ENCODE measurements at places on chromosomes 5 and 9.

DNA sequence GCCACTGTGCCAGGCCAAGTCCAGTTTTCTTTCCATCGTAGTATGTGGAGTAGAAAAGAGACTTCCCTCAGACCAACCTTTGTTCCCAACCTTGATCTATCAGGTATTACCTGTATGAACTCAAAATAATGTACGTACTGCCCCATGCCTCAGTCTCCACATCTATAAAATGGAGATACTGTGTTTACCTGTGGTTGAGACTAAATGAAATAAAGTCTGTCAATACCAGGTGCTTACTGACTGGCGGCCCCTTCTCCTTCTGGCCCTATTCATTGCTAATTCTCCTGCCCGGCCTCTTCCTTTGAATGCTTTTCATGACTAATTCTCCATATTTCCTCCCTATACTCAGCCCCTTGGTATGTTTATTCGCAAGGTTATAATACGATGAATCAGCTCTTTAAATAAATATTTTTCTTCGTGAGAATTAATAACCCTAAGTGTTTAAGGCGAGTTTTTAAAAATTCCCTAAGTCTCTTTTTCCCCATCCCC is 89.6 kb upstream of the BASP1 start:
- peak; percentile 85 for DNase-seq

DNA sequence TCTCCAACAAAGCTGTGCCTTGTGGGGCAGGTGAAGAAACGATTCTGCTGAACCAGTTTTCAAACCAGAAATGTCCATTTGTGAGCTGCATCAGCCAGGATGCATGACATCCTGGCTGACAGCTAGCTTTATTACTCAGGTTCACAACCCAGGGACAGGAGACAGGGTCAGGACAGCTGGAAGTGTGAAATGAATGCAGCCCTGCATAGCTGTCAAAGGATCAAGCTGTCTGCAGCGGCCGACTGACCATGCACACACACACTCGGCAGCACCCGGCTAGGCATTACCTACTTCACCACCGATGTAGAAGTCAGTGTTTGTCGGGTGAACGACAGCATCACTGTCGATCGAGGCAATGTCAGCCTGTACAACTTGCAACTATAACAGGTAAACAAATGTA is 48.5 kb downstream of the MACROH2A1 start:
- DNase-seq, result no peak

DNA sequence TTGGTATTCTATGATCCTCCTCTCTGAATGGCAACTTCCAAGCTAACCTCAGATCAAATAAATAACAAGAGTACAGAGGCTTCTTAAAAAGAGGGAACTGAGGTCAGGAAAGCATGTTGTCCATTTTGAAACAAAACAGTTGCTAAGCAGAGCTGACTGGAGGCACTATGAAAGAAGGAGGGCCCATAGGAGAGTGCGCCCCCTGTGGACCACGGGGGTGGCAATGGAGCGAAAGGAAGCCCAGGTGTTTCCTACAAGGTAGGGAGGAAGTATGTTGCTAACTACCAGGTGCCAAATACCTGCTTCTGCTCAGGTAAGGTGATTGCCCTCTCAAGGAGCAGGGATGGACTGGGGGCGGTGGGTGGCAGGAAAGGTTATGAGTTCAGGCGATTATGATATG is 101.8 kb upstream of the MAST4 start:
- no peak for DNase-seq

DNA sequence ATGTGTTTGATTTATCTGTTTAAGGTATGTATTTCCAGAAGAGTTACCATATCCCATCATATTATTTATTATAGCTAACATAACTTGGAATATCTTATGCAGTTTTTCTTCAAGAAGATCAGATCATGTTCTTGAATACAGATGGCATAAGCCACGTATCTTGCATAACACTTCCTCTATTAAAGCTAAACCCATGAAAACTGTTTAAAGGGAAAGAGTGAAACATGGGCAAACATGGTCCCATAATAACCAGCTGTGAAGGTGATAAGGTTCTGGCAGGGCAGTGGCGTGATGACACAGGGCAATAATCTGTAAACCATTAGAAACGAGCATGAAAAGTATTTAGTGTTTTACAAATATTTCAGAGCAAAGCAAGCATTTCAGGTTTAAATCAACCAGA is 34.2 kb downstream of the EFNA5 start:
- no peak for DNase-seq

DNA sequence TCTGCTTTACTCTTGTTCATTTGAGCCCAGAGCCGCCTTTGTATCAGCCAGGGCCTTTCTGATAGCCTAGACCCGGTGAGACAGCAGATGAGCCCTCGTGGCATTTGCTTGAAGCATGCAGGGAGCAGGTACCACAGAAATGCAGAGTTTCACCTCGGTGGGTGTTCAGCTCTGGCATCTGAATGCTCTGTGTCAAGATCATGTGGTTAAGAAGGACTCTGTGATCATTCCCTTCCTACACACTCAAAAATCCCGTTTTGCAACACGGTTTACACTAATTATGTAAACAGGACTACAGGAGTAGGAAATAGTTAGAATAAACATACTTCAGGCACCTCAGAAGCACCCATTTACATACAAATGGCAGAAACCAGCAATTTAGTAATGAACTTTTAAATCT is 67.2 kb downstream of the MVB12B start:
- no peak for DNase-seq

GRCh38 chr5:9927106-9927505 is 297.0 kb upstream of the TAS2R1 start:
- peak; percentile 15 for DNase-seq

DNA sequence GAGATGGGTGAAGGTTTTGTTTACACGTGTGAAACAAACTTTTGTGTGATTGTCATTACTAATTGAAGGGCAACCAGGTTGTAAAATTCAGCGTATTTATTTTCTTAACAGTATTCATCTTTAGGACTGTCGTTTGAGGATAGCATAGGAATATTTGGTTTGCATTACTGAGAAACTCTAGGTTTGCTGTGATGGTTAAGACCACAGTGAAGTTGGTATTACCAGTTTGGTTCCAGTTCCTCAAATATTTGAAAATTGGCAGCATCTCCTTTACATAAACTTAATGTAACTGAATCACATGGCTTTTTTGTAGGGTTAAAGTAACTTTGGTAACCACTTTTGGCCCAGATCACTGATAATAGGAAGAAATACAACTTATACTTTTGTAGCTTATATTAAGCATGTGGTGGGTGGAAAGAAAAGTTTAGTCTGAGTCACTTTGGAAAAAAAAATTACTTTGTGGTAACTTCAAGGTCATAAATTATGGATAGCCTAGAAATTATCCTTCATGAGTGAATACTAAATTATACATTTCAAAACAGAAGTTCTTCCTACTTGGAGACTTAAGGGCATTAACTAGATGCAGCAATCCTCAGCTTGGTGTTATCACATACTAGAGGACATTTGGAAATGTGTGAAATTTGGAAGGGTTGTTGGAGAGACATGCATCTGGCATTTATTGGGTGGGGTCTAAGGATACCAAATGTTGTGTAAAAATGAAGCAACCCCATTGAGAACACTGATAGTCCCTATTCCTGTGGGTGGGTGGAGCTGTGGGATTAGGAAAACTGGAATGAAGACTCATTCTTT is 33.9 kb downstream of the G3BP1 start:
- DNase-seq, result peak; percentile 77

DNA sequence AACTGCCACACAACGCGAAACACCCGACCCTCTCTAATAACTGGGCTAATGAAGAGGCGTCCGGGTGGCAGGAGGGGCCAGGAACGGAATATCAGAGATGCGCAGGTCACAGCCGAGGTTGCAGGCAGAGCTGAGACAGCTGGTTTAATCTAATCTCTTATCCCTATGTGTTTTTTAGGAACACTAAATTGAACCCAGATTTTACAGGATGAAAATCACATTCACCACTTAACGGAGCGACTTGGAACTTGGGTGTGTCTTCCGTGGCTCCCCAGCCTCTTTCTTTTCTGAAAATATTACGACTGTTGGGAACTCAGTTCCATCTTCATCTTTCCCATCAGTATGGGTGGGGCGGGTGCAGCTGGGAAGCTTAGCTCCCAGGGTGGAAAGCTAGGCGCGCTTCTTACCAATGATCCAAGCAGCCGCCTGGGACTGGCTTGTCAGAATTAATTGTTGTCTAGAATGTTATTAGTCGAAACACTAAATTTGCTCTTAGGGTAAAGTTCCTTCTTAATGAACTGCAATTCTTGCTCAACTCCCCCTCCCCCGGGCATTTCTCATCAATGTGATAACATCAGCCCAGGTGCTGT is 92.5 kb downstream of the IRX2 start:
- no peak for DNase-seq

DNA sequence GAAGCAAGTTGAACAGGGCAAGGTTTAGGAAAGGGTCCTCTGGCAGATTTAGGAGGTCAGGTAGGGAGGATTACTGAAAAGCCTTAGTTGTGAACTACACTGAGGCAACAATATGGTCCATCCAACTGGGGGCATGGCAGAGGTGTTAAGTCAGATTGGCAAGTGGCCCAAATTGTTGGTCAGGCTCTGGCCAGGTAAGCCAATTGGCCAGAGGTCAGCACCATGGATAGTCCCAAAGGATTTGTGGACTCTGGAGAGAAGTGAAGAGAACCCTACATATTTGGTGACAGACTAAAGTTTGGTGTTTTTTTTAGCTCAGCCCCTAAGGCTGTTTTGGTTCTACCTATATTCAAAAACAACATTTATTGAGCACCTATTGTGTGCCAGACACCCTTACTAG is 39.1 kb upstream of the RASGRF2 start:
- no peak for DNase-seq

DNA sequence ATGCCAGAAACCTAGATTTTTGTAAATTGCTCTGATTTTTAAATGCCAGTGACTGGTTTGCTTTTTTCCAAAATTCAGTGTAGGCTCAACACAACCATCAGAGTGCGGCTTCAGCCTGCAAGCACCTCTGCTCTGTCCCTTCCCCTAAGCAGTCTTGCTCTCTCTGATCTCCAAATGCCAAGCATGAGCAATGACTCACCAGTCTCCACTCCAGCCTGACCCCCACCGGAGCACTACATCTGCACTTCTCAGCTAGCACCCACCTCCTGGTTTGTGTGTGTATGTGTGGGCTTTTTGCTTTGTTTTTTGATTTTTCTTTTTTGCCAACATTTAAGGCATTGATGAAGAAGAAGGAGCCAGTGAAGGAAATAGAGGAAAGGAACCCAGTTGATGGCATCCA is 61.4 kb upstream of the ADRA1B start:
- peak; percentile 34 for DNase-seq

GRCh38 chr5:55072666-55073065 is 29.8 kb upstream of the GZMA start:
- no peak for DNase-seq

DNA sequence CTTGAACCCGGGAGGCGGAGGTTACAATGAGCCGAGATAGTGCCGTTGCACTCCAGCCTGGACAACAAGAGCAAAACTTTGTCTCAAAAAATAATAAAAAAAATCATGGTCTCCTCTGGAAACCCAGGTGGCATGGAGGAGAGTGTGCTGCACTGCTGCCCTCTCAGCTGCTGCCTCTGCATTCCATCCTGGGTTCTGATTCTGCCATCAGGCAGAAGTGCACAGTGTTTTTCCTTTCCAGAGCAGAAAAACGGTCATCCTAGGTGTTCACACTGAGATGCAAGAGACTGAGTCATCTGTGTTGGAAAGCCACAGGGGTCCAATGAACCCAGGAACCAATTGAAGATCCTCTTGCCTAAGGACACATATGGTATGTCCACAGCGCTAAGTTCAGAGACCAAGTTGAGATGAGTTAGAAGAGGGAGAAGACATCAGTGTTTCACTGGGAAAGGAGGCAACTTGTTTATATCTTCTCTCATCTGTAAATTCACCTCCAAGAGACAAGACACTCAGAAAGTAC is 88.8 kb upstream of the DMRT1 start:
- no peak for DNase-seq

DNA sequence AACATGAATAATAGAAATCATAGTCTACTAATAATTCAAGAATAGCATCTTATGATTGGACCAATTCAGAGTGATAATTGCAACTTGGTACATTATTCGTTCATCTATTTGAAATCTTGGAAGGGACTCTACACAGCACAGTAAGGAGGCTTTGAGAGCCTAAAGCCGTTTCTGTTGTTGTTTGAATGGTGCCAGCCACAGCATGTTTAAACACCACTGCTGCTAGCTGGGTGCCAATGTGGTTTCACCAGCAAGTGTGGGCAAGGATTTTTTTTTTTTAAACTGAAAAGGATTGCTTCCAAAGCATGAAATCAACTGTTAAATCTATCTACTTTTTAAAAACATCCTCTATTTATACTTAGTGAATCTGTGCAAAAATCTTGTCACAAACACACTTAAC is 253.9 kb upstream of the MAP3K1 start:
- DNase-seq, result no peak

DNA sequence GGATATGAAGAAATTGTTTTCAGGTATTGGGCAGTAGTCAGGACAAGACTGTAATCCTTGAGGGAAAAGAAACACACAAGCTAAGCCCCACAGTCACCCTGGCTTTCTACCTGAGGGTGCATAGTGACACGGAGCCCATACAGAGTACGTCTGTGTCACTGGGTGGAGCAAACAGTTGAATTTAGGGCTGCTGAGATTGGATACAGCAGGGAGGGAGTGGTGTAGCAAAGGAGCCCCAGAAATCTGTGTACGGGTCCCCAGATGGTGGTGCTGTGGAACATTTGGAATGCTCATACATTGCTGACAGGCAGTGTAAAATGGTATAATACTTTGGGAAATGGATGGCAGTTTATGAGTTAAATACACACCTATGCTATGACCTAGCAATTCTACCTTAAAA is 5.1 kb downstream of the TRMT10B start:
- DNase-seq, result no peak

- no peak for DNase-seq
These were observed 470.6 kb downstream of the PRDM9 start for GRCh38 chr5:23977997-23978396.

- DNase-seq, result no peak
These were observed 48.6 kb downstream of the AMBP start for GRCh38 chr9:114029311-114030170.

DNA sequence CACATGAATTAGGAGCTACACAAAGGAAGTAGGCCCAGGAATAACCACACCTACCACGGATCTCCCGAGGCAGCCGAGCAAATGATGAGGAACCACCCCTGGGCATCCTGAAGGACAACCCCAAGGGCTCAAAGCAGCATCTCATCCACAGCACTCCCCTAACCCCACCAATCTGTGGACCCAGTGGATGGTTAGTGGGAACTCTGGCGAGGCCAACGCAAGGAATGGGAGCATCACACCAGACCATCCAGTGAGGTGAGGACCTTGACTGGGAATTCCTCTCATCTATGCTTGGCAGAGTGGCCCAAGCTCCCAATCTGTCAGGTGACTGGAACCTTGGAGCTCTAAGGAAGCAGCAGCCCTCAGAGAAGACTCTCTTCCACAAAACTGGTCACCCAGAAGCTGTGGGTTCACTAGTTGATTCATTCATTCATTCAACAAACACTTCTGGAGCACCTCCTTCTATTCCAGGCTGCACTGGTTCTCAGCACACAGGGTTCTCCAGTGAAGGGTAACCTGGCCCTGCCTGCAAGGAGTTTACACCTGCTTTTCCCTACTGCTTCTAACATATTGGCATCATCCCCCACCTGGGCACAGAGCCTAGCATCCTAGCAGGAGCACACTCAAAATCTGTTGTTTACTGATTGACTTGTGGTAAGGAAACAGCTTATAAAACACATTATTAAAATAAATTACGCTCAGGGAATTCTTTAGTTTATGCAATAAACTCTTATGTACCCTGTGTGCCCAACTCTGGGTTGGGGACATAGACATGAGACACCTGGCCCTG is 4.9 kb downstream of the ACSL6 start:
- DNase-seq, result no peak

Data from GM03348 (cell line).